CD4-positive, alpha-beta T cell treated with Interleukin-2 at 100 ng/mL for 4 hours (primary cell): ENCODE measurements at places on chromosomes 4 and X.

GRCh38 chr4:13701937-13702446 is 74.5 kb upstream of the BOD1L1 start:
- no peak for DNase-seq

GRCh38 chrX:78330540-78330939 is 3.1 kb upstream of the CYSLTR1 start:
- no peak for DNase-seq

DNA sequence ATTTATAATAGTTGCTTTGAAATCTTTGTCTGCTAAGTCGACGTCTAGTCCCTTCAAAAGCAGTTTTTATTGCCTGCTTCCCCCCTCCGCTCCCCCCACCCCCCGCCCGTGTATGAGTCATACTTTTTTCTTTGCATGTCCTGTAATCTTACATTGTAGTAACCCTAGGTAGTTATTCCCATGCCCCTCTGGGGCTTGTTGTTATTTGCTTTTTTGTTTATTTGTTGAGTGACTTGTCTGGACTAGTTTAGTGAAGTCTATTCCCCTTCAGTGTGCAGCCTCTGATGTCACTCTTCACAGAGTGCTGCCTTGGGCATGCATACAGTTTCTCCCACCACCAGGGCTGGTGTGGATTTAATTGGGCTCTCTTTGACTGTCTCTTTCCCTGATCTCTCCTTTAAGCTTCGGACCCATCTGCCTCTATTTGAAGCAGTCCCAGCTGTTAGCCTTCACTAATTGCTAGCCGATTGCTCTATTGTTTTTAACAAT is 86.2 kb downstream of the PPEF1 start:
- no peak for DNase-seq

DNA sequence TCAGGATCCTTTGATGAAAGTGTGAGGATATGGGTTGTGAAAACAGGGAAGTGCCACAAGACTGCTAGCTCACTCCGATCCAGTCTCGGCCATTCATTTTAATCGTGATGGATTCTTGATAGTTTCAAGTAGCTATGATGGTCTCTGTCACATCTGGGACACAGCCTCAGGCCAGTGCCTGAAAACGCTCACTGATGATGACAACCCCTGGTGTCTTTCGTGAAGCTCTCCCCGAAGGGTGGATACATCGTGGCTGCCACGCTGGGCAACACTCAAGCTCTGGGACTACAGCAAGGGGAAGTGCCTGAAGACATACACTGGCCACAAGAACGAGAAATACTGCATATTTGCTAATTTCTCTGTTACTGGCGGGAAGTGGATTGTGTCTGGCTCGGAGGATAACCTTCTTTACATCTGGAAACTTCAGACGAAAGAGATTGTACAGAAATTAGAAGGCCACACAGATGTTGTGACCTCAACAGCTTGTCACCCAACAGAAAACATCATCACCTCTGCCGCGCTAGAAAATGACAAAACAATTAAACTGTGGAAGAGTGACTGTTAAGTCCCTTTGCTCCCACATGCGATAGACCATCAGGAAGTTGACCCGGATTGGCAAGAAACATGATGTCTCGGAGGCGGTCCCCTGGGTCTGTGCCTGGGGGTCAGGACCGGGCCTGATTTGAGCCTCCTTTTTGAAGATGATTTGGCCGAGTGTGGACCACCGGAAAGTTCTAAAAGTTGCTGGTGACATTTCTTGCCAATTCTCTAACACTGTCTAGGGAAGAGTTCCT is 22.2 kb downstream of the LIAS start:
- DNase-seq = no peak

GRCh38 chr4:5791654-5792053 is 80.7 kb downstream of the EVC start:
- DNase-seq = no peak

- DNase-seq = no peak
Measured at GRCh38 chrX:15405846-15406245, 21.6 kb upstream of the VEGFD start.

- no peak for DNase-seq
Measured at GRCh38 chrX:147953976-147954375, 27.2 kb upstream of the FMR1NB start.

GRCh38 chr4:47855350-47855749 is 17.5 kb upstream of the CORIN start:
- DNase-seq = no peak

DNA sequence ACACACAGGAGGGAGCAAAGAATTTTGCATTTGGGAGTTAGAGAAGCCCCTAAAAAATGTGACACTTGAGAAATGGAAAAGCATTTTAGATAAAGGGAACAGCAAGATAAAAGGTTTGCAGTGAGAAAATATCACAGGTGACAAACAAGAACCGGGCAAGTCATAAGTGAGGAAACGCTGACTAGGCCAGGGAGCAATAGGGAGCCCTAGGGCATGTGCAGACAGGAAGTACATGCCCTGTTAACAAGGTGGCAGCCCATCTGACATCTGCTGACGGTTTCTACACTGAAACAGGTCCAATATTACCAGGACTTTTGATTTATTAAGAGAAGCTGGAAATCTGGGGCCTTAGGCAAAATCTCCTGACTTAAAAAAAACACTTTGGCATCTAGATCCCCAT is 4.0 kb upstream of the IL13RA1 start:
- no peak for DNase-seq

GRCh38 chr4:26619784-26620183 is 35.9 kb downstream of the TBC1D19 start:
- no peak for DNase-seq

- DNase-seq = no peak
Measured at GRCh38 chr4:159520074-159520473, 417.2 kb downstream of the RAPGEF2 start.

DNA sequence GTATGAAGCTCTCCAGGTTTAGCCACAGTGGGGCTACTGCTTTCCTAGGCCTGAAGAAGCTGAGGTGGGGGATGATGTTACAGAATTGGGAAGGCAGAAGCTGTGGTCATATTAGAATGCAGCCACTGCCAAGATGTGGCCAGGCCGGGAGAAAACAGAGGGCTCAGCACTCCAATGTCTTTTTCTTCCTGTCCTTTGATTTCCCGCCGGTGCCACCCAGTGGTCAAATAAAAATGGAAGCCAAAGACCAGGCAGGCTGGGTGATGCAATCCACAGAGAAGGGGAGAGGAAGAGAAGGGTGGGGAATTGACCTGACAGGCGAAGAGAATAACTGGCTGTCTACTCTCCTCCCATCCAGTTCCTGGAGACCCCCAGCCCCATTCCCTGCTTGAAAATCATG is 94.9 kb upstream of the SHISA3 start:
- no peak for DNase-seq

GRCh38 chr4:182770259-182770995 is 146.8 kb downstream of the DCTD start:
- DNase-seq = no peak

DNA sequence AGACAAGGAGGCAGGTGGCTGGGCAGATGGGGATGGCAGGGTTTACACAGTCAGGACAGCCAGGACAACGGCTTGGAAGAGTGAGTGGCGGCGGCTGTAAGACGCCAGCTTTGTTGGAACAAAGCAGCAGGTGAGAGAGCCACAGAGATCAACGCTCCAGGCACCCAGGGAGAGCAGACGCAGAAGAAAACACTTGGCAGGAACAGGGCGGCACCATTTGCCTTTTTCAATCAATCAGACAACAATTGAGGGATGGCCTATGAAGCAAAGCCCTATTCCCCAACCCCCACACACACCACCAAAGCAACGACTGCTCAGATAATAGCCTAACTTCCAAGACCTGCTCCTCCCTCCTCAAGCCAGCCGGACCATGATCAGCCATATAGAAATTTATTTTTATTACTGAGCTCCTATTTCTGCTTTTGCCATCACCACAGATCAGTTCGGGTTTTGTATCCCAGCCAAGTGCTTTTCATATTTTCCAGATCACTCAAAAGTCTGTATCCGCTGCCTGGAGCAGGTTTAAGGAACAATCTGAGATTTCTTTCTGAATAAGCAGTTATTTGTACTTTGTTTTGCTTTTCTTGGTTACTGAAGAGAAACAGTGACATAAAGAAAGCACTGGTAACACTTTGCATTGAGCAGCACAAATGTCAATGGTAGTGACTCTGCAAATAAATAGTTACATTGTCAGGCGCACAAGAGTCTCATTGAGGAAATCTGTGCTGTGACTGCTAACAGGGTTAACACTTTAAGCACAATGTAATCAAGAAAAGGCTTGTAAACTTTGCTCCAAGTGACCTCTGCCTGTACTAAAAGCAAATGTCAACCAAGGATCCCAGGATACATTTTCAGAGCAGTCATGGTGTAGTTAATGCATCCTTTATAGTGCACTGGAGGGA is 81.8 kb upstream of the RBPJ start:
- no peak for DNase-seq

- DNase-seq = no peak
Measured at GRCh38 chr4:80271801-80272200, 5.3 kb downstream of the FGF5 start.

GRCh38 chr4:140841186-140841585 is 85.0 kb upstream of the TBC1D9 start:
- no peak for DNase-seq

- no peak for DNase-seq
Measured at GRCh38 chrX:150766351-150767044, 73.3 kb downstream of the MTMR1 start.

DNA sequence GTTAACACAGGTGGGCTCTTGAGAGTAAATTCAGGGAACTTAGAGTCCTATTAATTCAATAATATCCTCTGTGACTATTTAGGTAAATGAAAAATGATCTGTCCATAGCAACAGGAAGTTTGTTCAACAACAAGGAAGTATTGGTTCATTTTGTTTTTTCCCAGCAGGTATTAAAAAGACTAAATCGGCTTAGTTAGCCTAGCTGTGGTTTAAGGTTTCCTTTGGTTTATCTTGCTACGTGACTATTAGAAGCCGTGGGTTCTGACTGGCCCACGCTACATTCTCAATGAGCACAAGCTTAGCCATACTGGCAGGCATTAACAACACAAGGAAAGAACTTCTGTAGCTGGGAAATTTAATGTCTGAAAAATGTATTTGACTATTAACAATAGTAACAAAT is 168.8 kb upstream of the HS3ST1 start:
- no peak for DNase-seq

DNA sequence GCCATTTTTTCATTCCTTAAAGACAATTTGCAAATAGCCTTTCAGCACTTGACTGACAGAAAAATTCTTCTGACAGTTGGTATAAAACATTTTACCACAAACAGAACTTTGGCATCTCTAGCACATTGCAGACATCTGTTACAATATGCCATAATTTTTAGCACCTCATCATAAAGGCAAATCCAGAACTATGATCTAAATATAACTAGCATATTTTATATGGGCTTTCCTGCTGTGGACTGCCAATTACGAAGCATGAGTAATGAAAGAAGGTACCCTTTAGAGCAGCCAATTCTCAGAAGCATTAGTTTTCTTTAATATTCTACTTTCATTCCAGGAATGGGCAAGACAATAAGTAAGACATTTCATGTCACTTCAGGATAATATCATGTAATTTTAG is 647.4 kb upstream of the GALNT7 start:
- DNase-seq = no peak

DNA sequence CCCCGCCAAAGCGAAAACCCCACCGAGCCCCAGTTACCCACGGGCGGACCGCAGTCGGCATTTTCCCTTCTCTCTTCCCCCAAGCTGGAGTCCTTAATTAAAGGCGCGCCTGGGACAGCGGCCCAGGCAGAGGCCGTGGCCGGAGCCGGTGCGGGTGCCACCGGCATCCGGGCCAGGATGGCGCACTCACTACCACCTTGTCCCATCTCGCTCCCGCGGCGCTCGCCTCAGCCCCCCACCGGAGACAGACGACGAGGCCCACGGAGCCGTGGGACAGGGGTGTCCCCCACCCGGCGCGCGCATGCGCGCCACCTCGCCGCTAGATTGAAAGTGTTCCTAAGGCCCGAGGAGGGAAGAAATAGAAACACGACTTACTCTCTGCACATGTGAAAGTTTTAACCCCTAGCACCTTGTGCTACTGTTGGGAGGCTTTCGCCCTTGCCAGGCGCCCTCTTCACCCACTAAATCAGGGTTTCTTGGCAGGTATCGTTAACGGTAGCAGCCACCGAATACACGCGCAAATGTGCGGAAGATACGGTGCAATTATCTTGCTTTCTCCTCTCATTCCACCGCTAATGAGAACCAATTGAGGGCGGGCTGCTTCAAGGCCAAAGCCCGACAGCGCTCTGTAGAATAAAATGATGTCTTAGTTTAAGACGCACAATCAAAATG is 64.3 kb upstream of the CCDC160 start:
- peak; percentile 36 for DNase-seq

DNA sequence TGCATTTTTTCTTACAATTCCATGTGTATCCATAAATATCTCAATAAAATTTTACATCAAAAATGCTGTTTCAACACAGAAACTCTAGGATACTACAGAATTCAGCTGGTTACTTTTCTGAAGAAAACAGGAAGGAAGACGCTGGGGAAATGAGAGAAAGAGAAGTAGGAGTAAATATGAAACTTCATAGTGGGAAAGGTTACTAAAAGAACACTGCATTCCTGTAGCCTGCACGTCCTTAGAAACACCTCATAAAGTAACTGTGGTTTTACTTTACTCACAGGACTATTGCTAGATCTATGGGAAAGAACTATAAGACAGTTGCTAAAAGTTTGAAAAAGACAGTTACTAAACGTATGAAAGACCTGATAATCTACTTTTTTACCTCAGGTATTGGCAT is 23.1 kb downstream of the ATP11C start:
- no peak for DNase-seq

DNA sequence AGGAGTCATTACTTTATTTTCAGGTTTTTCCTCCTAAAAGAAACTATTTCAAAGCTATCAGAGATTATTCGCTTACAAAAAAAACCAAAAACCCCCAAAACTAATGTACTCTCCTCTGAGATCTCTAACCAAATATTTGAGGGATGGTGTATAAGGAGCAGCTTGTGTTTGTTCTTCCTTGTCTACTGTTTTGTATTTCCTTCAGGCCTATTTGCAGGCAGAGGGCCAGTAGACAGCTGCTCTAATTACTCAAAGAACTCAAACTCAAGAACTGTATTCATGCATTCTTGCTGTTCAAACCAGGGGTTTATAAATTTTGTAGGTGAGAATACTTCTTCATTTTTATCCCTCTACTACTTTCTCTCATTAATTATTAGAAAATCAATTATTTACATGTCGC is 51.3 kb downstream of the SH3RF1 start:
- DNase-seq = no peak

GRCh38 chrX:12548746-12549145 is 242.5 kb upstream of the PRPS2 start:
- DNase-seq = no peak

DNA sequence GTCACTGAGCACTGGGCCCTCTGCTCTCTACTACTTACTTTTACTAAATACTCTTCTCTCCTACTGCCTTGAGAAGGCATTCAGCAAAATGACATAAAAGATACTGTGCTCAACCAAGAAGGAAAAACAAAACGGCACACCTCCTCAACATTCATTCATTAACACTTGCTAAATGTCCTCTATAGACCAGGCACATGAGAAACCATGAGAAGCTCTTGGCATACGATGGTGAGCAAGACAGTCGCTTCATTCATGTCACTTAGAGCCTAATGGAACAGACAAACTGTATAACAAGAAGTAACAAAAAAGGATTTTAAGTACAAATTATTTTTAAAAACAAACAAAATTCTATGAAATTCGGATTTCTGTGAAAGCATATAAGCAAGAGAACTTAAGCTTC is 38.7 kb downstream of the COL25A1 start:
- DNase-seq = no peak
